Activated CD8-positive, alpha-beta memory T cell treated with anti-CD3 and anti-CD28 coated beads for 48 hours (primary cell): ENCODE measurements at places on chromosomes 7 and 10.

DNA sequence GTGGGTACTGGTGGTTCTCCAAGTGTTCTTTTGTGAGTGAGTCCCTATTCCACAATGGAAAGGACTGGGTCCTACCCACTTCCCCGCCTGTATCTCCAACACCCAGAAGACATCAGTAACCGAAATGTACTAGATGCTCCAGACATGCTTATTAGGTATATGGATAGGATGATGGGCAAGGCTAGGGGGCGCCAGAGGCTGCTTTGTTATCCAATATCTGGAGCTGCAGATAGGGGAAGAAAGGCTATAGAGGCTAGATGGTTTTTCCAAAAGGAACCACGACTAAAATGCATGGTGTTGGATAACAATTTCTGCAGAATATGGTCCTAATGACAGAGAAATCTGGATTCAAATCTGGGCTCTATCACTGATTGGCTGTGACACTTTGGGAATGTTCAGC lies 56.2 kb upstream of the TM9SF3 start:
- peak; percentile 43 for DNase-seq

DNA sequence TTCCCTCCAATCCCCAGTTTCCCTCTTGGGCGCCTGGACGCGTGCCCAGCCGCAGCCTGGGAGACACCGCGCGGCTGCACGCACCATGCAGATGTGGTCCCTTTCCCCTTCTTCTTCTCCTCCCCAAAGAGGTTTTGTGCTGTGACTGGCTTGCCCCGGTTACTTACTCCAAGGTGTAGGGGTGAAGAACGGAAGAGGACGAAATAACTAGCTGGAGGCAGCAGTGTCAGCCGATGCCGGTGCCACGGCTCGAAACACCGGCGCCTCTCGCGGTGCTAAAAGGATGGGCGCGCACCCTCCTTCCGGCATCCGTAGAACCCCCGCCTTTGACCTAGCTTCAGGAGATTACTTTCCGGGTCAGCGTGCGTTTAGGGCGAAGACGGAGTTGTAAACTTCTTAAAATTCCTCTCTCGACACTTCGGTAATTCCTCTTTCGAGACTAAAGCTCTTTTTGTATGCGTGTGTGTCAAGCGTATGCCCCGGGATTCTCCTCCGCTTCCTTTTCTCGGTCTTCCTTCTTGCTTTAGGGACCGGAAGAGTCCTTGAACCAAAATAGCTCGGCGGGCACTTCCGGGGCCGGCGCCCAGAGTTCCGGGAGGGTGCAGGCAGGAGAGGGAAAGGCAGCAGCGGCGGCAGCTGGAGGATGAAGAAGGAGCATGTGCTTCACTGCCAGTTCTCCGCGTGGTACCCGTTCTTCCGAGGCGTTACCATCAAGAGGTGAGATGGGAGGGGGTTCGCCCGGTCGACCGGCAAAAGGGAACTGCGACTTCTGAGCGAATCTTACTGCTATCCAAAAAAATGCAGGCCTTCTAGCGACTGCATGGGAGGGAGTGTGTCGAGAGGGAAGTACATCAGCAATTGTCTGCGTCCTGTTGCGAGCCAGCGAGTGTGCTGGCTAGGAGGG lies at the start of the genes CDC123 and NUDT5:
Gene CDC123 (plus strand): TSS at position 586 of the 904 bp plus-strand sequence. CDS start 58 bp downstream, at position 644.
Gene NUDT5 (minus strand): TSS at position 289 of the 904 bp plus-strand sequence. CDS start 9,600 bp downstream, outside the sequence.
- peak; percentile 74 for DNase-seq

GRCh38 chr10:103542764-103543616 lies 49.5 kb downstream of the NEURL1 start:
- no peak for DNase-seq

DNA sequence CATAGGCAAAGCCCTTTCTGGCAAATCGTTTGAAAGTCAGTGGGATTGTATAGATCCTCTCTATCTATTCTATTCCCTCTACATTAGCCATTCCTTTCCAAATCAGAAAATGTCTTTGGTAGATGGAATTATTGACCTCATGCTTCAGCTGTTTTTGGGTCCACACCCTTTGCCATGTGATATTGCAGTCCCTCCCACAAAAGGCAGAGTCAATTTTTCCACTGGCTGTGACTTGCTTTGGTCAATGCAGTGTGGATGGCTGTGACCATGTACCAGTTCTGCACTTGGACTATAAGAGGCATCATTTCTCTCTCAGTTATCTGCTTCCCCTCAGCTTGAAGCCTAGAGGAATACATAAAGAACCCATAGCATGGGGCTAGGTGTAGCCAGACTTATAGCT lies 332.9 kb downstream of the PTEN start:
- DNase-seq, result no peak

- no peak for DNase-seq
Observed at GRCh38 chr10:44201656-44202055, 183.2 kb downstream of the CXCL12 start.

- no peak for DNase-seq
Observed at GRCh38 chr7:141844256-141844655, 3.0 kb upstream of the PRSS37 start.

DNA sequence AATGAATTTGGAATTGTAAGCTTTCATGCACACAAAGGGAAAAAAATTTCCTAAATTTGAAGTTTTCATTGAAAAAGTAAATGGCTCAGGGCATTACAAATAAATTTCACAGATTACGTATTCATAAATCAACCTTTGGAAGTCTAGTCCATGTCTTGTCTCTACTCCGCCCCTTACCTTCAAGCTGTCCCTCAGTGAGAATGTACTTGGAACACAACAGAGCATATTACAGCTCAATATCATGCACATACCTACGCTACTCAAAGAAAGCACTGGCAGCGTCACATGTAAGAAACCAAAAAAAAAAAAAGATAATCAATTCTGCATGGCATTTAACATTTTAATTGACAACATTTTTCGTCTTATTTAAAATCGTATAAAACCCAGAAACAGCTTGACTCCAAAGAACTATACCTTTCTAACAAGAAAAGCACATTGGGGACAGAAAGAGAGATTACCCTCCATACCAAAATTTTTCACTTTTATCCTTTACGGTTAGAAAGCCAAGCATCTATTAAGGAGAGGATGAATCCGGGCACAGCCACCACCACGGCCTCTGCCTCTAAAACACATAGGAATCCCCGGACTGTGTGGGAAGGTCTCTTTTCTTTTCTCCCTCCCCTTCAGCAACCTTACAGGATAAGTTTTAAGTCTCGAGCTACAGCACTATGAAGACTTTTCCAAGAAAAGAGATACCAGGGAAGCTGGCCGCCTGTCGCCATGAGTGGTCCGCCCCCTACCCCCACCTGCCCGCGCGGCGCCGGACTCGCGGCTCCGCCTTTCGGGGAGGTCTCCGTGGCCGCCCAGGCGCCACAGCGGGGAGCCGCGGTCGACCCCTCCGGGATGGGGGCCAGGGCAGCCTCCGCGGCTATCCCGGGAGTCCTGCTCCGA lies 1.1 kb downstream of the JMJD1C start:
- peak; percentile 3 for DNase-seq

DNA sequence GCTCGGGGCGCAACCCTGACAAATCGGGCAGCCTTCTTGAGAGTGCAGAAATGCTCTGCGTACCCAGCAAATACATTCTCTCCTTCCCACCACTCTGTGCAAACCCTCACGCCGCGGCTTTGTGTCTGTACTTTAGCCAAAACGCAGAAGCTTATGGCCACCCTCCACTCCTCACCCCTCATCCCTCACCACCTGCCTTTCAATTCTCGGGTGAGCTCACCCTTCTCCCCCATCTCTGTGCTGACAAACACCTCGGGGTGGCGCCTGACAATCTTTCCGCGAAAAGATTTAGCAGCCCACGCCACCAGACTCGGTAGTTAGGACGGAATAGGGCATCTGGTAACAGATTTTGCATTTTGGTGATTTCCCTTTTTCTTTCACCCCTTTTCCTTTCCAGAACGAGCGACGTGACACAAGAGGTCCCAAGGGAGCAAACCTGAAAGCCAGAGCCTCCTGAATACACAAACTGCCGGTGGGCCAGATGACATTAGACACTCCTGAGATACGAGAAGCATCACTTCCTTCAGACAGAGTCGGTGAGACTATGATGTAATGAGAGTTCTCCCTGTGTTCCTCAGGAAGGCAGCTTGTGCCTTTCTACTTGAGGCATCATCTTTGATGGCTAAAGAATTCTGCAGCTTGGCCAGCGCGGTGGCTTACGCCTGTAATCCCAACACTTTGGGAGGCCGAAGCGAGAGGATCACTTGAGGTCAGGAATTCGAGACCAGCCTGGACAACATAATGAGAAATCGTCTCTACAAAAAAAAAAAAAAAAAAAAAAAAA lies 671 bp upstream of the ATAD1 start:
- peak; percentile 28 for DNase-seq

GRCh38 chr10:13560597-13560996 lies 26.2 kb upstream of the PRPF18 start:
- DNase-seq, result no peak

DNA sequence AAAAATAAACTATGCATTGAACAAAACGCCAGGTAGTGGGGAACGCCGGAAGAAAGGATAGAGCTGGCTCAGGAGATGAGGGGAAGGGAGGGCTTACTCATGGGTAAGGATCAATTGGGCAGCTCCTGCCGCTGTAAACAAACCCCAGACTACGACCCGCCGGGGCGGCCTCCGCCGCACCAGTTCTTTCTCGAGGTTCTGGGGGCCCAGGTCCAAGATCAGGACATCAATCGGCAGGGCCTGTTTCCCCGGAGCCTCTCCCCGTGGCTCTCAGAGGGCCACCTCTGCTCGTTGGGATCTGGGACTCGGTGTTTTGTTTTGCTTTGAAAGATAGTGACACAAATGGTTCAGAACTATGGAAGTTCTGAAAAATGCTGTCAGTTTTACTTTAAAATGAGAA lies 140.4 kb downstream of the ELFN1 start:
- no peak for DNase-seq

DNA sequence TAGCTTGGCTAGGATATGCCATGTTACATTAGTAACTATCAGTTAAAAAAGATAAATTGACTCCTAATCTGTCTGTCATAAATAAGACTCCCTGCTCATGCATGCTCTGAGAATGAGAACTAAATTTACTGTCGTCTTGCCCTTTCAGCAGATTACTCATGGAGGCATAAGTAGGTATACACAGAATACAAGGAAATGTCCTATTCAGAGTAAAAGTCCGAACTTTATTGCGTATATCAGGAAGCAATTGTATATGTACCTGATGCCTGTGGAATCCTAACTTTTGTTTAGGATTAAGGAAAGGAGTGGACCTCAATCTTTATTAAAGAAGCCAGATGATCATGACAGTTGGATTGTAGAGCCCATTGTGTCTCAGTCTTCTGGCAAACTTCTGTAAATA lies 118.6 kb downstream of the THSD7A start:
- DNase-seq, result no peak

DNA sequence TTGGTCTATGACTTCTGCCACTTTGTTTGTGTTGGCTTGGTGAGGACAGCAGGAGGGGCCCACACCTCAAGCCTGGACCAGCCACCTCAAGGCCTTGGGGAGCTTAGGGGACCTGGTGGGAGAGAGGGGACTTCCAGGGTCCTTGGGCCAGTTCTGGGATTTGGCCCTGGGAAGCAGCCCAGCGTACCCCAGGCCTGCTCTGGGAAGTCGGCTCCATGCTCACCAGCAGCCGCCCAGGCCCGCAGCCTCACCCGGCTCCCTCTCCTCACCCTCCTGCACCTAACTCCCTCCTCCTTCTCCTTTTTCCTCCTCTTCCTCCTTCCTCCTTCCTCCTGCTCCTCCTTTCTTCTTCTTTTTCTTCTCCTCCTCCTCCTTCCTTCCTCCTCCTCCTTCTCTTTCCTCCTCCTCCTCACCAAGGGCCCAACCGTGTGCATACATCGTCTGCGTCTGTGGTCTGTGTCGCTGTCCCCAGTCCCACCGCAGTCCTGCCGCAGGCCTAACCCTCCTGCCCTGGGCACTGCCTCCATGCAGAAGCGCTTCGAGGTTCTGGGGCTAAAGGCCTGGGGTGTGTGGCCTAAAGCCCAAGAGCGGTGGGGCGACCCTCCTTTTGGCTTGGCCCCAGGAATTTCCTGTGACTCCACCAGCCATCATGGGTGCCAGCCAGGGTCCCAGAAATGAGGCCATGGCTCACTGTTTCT lies 5.3 kb downstream of the EN2 start:
- no peak for DNase-seq

GRCh38 chr10:123906296-123906695 lies 14.7 kb upstream of the CPXM2 start:
- no peak for DNase-seq

GRCh38 chr10:104067525-104067924 lies 18.2 kb downstream of the COL17A1 start:
- DNase-seq, result no peak

DNA sequence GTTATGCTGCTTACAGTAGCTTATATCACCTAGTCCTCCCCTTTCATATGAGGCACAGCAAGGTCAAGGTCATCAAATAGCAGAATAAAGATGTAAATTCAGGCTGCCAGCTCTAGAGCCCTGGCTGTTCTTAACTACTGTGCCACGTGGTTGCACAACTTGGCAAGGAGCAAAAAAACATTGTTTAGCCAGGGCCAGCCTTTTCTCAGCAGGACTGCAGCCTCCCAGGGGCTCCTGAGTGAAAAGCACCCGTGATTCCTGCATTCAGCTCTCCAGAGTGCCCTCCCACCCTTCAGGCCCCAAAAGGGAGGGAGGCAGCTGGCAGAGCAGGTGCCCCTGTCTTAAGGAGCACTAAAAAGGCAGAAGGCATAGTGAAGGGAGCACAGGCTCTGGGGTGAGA lies 31.8 kb upstream of the TM9SF3 start:
- no peak for DNase-seq

GRCh38 chr7:25025218-25025671 lies 45.3 kb upstream of the OSBPL3 start:
- DNase-seq, result no peak
